Suppressor macrophage treated with lipopolysaccharide for 1 hour (primary cell): ENCODE measurements at places on chromosomes 12 and 14.

DNA sequence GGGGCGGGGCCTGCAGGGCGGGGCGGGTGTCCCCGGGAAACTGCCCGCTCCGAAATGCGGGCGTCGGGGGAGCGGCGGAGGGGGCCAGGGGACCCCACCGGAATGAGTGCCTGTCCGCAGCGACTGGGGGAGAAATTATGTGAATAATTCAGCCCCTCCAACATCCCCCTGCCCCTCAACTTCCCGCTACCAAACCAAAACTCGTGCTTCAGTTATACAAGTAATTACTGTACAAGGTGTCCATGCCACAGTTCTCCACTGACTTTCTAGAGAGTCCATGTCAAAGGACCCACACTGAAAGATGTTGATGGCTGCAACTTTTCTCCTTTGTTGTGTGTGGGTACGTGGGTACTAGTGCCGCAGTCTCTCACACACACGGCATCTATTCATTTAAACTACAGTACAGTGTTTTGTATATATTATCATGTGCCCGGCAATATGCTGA, 414 bp upstream of the CDK17 start:
- no peak for DNase-seq

DNA sequence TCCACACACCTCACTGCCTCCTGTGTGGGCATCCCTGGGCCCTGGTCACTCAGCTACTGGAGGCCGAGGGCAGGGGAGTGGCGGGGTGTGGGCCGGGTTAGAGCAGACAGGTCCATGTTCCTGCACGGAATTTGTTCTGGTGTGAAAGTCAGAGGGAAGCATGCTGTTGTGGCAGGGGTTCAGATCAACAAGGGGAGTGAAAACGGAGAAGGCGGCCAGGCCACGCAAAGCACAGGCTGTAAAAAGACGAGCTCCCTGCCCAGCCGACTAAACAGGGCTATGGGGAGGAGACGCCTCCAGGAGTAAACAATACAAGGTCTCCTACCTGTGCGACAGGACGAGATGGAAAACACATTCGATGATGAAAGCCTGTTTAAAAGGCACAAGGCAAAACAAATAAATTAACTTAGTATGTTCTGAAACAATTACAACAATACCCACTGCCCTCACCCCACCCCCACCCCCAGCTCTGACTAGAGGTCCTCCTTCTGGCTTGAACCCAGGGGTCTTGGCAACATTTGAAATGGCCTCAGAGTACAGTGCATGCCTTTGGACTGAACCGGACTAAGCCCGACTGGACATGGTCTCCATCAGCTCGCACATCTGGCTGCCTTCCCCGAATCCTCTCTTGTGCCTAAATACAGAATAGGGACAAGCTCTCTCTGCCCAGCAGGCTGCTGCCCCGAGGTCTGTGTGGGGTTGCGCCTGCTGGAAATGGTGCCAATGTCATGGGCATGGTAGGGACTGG, 274.9 kb upstream of the DIO3 start:
- DNase-seq = no peak

DNA sequence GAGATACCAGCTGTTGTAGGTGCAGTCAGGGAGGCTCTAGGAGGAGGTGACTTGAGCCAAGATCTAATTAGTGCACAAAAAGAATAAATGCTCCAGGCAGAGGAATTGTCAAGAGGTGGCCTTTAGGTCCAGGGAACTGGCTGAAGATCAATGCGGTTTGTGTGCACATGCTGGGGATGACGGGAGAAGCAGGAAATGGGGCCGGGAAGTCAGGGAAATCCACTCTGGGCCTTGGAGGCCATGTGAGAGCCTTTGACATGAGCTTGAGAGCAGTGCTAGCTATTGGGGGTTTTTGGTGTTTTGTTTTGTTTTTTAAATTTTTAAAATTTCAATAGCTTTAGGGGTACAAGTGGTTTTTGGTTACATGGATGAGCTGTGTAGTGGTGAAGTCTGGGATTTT, 67.4 kb downstream of the MVK start:
- DNase-seq = no peak

DNA sequence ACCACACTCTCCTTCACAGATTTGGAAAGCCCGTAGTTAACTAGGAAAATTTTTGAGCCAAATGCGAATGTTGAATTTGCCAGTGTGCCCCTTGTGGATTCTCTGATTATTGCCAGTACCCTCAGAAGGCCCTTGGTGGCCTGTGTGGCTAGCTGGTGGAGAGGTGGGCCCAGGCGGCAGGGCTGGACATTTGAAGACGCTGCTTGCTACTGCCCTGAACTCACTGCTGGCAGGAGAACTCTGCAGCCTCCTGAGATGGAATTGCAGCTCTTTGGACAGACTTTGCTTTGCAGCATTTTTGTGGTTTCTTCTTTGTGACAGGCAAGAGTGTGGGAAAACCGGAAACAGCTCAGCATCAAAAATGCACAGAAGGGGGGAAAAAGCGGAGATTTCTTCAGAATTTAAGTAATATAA, 97.6 kb downstream of the TGFB3 start:
- DNase-seq = no peak

GRCh38 chr12:16385782-16386646, 38.6 kb downstream of the MGST1 start:
- peak; percentile 64 for DNase-seq

DNA sequence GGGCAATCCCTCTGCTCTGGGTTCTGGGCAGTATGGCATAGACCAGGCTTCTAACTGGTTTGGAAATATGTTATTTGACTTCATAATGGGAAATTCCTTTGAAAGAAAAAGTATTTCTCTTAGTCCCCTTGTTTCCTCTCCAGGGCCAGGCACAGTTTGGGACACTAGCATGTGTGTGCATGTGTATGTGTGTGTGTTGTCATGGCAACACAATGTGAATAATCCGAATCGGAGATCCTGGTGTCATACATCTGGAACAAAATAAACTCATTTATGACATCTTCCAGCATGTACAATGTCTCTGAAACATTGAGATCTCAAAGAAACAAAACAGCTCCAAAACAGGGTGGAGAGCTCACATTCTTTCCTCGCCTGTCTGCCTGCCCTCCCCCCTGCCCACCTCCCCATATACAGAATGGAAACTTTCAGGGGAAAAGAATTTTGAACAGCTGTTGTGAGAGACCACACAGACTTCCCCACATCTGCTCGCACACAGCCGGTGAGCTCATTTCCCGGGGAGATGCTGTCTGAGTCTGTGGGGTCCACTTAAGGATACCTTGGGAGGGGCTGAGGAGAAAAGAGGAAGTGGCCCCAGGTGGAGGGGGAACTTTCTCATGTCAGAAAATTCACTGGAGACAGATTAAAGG, 55.5 kb upstream of the PARP11 start:
- peak; percentile 12 for DNase-seq

DNA sequence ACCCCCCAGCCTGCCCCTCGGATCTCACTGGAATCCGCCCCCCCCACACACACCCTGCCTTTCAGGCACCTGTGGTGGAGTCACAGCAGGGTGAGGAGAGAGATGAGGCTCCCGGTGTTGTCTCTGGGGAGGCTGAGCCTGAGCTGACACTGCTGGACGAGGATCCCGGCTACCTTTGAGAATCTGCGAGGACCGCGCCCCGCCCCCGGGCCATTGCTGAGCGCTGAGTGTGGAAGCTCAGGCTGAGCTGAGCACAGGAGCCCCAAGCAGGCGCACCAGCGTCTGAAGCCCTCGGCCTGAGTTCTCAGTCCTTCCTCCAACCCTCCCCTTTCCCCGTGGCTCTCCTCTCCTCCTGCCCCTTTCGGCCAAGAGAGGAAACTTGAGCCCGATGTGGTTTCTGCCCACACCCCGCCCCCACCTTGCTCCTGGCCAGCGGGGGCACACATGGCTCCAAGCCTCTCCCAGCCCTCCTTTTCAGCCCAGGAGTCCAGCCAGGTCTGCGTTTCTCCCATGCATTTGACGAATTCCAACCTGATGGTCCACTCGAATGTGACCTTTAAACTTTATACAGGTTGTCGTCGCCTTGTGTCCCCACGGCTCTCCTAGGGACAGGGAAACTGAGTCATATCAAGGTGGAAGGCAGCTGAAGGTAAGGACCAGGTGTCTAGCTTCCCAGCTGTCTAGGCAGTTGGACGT, at the start of gene NFE2:
TSS of gene NFE2 (minus strand) at position 284 of the 696 bp plus-strand sequence. CDS start 5,767 bp downstream, outside the sequence.
- DNase-seq = peak; percentile 59

- no peak for DNase-seq
These were observed 9.6 kb upstream of the HSPB8 start for GRCh38 chr12:119169150-119169549.

DNA sequence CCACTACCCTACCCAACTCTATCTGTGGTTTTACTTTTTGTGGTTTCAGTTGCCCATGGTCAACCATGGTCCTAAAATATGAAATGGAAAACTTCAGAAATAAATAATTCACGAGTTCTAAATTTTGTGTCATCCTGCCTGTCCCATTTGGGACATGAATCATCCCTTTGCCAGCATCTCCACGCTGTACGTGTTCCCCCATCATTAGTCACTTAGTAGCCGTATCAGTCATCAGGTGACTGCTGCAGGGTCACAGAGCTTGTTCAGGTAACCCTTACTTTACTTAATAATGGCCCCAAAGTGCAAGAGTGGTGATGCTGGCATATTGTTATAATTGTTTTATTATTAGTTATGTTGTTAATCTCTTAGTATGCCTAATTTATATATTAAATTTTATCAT, 209.9 kb downstream of the ITPR2 start:
- no peak for DNase-seq

DNA sequence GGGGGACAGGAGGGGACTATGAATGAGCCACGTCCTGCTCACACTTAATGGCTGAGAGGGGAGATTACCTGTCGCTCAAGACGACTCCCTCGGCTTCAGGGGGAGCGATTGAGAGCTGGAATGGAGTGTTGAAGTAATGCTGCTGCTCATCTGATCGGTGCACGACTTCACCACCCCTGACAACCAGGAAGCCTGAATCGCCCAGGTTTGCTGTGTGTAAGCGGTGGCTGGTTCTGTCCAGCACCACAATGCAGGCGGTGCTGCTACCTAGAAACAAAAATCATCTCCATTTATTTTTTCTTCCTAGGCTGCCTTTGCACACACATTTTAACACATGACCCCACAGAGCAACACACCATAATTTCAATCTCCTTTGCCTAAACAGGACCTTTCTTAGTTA, 37.3 kb downstream of the PPTC7 start:
- DNase-seq = no peak

GRCh38 chr14:102087762-102088011, 843 bp upstream of the HSP90AA1 start:
- DNase-seq = no peak

DNA sequence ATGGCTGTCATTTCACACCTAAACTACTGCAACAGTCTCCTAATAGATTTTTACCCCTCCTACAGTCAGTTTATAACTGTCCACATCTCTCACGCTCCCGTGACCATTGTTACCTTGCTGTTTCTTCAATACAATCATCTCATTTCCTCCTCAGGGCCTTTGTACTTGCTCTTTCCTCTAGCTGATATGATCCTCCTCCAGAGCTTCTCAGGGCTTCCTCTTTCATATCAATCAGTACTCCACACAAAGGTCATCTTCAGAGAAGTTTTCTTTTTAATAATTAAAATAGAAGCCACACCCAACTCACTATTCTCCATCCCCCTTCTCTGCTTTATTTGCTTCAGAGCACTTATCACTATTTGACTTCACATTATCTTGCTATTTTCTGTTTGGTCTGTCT, 508.2 kb downstream of the NELL2 start:
- no peak for DNase-seq

DNA sequence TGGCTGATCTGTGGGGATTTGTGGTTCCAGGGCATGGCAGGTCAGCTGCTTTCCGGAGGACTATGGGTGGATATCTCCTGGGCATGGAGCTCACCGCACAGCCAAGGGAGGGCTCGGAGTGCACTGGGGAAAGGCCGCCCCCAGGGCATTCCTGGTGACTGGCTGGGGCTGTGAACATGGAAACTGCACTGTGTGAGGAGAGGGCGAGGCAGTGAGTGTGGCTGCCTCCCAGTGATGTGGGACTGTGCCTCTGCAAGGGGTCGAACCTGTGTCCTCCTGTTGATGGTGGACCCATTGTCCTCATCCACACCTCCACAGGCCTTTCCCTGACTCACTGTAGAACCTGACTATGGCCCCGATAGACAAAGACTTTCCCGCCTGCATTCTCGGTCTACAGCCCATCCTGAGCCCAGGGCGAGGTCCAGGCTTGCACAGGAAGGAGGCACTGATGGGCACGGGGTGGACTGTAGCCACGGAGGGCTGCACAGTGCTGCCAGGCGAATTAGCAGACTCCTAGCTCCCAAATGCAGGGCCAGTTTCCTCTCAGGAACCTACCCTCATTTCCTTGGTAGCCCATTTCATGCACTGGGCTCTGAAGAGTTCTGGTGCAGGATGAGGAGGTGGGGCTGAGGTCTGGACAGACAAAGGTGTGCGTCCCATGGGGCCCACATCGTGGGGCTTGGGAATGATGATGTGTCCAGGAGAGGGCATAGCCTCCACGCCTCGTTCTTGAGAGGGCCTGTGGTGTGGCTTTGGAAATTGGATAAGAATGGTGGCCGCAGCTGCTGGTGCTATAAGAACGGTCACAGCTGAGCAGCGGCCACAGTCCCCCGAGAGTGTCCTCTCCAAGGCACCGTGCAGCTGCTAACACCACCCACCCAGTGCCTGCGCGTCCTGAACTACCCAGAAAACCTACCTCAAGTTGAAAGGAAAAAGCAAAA, 415.1 kb downstream of the TMEM121 start:
- DNase-seq = no peak

DNA sequence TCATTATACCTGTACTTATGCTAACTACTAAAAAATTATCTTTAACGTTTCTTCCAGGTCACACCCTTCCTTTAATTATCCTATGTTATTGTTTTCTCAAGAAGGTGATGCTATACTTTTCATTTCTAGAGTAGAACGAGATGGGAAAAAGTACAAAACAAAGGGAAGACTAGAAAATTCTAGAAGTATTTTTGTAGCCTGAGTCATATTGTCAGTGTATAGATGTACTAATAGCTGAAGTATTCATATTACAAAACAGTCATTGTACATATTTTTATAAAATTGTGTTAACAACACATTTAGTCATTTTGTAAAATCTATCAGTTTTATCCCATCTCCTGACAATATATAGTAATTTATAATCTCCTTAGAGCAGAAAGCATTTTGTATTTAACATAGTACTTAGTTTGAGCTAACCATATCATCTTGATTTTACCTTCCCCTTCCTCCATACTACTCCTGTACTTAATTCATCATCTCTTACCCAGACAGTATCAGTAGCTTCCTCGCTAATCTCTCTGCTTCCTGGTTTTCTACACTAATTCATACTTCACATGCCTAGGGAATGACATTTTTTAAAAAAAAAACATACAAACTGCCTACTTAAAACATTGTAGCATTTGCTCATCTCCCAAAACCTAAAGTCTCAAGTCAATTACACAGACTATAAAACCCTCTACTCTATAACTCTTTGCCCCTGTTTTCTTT, 920.9 kb downstream of the RPS29 start:
- no peak for DNase-seq

DNA sequence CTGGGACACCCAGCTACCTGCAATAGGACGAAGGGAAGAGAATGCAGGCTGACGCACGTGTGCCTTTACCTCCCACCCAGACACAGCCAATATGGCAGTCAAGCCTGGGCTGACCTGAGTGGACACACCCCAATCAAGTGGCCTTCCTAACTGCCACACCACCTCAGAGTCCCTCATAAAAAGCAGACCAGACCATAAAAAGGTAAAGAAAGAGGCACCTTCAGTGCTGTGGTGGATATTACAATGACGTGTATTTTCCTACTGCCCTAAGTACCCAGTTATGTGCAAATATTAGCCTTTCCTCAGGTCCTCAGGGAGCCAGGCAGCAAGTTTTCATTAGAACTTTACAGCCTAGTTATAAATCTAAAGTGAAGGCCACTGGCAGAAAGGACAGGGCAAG, 75.8 kb downstream of the KCNK10 start:
- no peak for DNase-seq

GRCh38 chr14:104120281-104120741, 18.1 kb upstream of the KIF26A start:
- no peak for DNase-seq

- no peak for DNase-seq
These were observed 30.2 kb downstream of the BEGAIN start for GRCh38 chr14:100556936-100557505.
